ENCODE measurements at places on chromosomes 6 and 20.

- no peak for DNase-seq
Observed at GRCh38 chr6:53975941-53976615, 135.2 kb upstream of the MLIP start.

- DNase-seq = no peak
Observed at GRCh38 chr6:15516923-15517560, 145.8 kb downstream of the DTNBP1 start.

DNA sequence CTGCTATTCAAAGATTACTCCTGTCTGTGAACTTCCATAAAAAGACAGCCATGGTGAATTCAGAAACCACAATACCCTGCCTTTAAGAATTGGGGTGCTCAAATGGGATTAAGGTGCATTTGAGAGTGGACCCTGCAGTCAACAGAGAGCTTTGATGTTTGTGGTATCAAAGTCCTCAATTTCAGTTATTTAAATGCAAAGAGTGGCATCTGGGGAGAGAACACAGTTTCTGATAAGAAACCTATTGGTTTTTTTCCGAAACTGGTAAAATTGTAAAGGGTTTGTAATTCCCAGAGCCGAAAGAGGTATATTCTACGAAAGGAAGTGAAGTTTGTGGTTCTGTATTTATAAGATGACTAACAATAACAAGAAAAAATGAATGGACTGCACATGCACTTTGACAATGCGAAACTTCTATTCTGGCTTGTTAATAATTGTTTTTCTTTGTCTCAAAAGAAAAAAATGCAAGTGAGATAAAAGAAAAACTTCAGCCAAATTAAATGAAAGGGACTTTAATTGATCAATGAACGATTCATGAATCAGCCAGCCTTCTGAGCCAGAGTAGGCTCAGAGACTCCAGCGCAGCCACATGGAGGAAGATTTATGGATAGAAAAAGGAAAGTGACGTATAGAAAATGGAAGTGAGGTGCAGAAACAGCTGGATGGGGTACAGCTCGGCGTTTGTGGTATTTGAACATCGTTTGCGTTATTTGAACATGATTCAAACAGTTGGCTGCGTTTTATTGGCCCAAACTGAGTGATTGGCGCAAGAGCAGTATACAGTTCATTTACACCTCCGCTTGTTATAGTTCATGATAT lies 70.5 kb upstream of the DUSP22 start:
- DNase-seq = no peak

DNA sequence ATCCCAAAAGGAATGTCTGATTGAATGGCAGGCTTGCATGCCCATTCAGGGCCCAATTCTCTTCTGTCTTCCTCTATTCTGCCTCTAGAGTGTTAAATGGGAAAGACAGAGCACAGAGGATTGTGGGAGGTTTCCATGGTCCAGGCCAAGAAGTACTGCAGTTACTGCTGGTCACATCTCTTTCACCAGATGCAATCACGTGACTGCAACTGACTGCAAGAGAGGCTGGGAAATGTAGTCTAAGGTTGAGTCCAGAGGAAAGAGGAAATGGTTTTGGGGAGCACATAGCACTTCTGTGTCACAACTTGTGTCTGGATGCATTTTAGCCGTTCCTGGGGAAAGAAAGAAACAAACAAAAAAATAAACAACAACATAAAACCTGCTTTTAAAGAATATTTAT lies 336.4 kb upstream of the BTBD3 start:
- DNase-seq = peak; percentile 42

GRCh38 chr20:59398537-59399205 lies 98.3 kb downstream of the EDN3 start:
- no peak for DNase-seq

DNA sequence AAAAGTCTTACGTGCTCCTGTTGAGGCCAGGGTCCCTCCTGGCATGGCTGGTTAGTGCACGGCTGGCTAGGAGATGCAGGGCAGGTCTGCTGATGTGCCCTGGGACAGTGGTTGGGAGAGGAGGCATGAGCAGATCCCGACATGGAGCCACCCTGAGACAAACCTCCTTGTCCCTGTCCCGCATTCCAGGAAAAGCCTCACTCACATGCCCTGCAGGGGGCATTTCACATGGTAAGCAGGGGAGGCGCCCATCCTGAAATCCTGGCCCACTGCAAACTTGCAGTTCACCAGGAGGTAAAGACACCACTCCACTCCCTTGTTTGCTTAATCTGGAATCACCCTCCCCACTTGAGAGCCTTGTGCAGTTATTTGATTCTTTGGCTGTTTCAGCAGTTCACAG lies 116.7 kb upstream of the SLC24A3 start:
- DNase-seq = no peak

- DNase-seq = no peak
Observed at GRCh38 chr20:58670102-58670501, 19.0 kb downstream of the STX16 start.

GRCh38 chr20:25397821-25398220 lies 7.2 kb upstream of the ABHD12 start:
- DNase-seq = no peak

GRCh38 chr6:43053545-43054205 lies at the start of gene CUL7:
CUL7 (minus strand) TSS chr6:43053851; CDS start chr6:43052788, 1,063 bp downstream.
- peak; percentile 97 for DNase-seq

DNA sequence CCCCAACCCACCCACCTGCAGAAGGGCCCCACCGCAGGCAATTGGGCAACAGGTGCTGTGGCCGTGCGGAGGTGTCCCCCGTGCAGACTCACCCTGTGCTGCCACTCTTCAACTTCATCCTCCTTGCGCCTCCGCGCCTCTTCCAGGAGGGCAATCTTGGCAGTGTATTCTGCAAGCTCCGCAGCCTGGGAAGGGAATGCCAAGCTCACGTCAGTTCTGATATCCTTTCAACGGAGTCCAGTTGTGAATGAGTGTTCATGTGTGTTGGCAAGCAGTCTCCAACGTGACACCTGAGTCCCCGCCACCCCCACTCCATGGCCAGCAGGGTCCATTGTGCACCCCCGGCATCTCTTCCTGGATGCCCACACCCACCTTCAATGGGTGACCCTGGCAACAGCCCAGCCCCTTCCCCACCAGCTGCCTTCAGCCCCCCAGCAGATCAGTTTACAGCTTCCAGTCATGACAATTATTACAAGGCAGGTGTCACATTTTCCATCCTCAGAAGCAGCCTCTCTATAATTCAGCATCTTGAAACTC lies 49.9 kb downstream of the EZR start:
- no peak for DNase-seq

DNA sequence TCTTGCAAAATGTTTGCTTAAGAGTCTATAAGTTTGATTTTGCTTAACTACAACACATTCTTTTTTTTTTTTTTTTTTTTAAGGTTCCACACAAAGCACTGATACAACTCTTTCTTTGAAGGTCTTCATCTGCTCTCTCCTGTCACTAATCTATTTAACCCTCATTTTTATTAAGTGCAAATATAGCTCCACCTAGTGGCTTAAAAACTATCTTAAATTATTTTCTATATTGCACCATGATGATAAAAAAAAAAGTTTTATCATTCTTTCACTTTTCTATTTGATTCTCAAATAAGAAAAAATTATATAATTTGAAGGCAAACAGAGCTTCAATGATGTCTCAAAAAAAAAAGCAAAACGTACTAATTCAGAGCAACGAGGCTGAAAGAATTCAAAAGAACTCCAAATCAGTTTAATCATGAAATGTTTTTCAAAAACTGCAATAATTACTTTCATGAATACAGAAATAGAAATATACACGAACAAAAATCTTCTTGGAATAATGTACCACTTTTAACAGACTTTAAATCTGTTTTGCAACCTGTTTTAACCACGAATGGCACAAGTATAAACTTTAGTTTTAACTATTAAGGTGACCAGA lies 12.8 kb downstream of the ESF1 start:
- DNase-seq = peak; percentile 18

DNA sequence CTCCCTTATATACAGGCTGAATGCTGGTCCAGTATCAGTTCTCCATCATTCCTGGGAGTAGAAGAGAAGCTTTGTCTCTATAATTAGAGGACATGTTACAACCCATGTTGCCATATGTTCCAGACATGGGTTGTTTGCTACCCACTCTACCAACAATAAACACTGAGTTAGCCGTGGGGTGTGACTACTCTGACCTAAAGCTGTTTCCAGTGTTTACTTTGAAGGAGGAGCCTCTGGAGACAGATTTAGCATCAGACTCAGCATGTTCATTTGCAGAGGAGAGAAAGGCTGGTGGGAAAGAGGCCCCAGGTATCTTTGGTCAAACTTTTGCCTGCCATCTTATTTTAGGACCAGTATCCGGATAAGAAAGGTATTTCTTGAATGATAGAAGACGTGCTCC lies 157.9 kb upstream of the SNX9 start:
- DNase-seq = no peak

DNA sequence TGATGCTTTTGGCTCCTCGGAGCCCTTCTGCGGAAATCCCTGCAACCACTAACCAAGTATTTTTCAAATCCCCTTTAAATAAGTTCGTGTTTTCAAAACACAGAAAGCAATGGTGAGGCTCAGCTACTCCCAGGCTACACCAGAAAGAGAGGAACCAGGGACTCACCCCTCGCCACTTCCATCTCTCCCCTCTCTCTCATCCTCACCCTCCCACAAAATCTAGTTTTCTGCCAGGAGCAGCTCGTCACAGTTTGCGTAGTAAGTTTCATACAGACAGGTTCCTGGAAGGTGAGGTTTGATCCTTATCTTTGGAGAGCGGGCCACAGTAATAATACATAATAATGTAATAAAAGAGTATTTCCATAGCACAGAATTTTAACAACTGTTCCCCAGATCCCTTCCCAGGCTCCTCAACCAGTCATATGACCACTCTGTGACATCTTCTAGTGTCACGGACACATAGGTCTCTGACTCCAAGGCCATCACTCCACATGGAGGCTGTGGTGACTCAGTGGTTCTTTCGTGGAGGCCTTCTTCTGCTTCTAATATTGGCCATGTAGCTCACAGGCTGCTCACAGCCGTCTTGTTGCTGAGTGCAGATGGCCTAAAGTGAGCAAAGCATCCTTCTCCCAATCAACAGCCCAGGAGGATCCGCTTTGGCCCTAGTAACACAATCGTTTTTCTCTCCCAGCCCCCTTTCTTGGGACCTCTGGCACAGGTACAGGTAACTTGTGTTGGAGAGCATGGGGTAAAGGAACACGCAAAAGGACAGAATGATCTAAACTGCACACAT lies 295.7 kb downstream of the CDC5L start:
- DNase-seq = no peak

DNA sequence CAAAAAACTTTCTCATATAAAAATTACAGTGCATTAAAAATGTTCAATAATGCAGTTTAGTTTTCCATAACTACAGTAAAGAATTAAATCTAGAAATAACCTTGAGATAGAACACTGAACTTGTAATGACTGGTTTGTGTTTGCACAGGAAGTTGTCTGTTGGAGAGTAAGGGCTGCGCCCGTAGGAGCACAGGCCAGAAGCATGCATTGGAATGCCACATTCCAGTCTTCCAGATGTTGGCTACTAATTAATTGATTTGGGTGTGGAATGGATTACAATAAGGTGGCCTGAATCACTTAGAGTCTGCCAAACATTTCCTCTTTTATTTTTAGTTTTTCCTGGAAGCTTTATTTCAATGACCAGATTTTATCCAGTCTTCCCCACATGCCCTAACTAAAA lies 582.6 kb upstream of the MMS22L start:
- DNase-seq = no peak

Data from HT1080 (cell line).